ENCODE measurements at places on chromosomes 1 and 21.

- DNase-seq: no peak
Measured at GRCh38 chr1:9160079-9160717, 31.3 kb upstream of the GPR157 start.

- no peak for DNase-seq
Measured at GRCh38 chr21:28174701-28175100, 818.0 kb downstream of the LTN1 start.

DNA sequence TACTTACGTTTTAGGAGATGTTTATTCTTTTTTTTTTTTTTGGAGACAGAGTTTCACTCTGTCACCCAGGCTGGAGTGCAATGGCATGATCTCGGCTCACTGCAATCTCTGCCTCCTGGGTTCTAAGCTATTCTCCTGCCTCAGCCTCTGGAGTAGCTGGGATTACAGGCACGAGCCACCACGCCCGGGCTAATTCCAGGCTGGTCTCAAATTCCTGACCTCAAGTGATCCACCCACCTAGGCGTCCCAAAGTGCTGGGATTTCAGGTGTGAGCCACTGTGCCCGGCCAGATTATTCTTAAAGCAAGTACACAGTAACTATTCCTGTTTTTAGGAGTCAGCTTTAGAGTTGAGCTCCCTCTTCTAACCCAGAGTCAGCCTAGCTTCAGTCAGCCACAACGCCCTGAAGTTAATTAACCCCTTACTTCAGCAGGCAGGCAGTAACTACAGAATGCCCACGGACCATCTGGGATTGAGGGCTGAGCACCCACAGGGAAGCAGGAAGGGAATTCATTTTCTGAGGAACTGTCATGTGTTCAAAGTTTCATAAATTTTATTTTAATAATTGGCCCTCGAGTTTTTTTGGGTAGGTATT is 5.3 kb upstream of the ID3 start:
- peak; percentile 46 for DNase-seq

DNA sequence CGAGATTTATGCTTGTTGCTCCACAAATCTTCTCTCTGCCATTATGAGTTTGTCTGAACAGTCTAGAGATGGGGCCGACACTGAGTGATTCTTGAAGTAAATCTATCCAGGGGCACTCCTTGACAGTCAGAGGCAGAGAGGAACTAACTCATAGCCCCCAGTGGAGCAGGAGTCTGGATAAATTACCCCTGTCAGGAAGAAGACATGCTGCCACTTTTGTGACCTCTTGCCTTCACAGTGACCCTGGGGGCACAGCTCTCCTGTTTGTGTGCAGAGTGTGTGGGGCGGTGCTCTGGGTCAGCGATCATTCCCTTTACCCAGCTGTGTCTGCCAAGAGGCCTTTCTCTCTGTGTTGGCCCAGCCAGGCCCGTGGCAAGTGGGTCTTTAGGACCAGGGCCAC is 29.5 kb downstream of the PEX14 start:
- peak; percentile 43 for DNase-seq

GRCh38 chr1:154014154-154014907 is 23.8 kb downstream of the RPS27 start:
- DNase-seq: no peak

DNA sequence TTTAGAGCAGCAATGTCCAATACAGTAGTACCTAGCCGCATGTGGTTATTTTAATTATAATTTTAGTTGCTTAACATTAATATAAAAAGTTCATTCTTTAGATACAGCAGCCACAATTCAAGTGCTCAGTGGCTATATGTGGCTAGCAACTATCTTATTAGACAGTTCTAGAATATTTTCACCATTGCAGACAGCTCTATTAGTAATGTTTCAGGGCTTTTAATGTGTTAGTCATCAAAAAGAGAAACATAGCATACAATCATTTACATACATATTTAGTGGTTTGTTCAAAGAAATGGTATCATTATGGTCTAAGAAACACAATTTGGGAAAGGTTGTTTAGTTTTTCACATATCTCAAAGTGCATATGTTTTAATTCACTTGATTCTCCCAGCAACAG is 66.6 kb upstream of the DYNLT5 start:
- DNase-seq: no peak

- DNase-seq: no peak
Measured at GRCh38 chr1:12019858-12020509, 686 bp downstream of the MIIP start.

DNA sequence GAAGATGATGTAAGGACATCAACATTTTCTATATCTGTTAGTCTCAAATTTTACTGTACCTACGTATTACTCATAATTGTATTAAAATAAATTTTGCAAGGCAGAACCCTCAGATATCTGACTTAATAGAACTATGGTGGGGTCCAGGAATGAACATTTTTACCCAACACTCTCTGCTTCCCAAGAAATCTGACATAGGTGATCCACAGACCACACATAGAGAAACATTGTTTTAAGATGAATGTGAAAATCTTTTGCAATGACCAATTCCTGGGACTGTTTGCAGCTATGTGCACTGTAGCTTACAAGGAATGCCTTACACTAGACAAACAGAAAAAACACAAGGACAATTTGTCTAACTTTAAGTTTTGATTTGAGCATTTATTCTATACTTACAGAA is 645.6 kb upstream of the ADGRL2 start:
- no peak for DNase-seq

- DNase-seq: no peak
Measured at GRCh38 chr1:2480236-2480985, 4.3 kb downstream of the PLCH2 start.

- DNase-seq: no peak
Measured at GRCh38 chr1:150965605-150966004, 9.0 kb downstream of the CERS2 start.

- DNase-seq: no peak
Measured at GRCh38 chr1:70675737-70676156, 264.7 kb downstream of the CTH start.

GRCh38 chr1:209172286-209172685 is 411.2 kb upstream of the CAMK1G start:
- DNase-seq: no peak

DNA sequence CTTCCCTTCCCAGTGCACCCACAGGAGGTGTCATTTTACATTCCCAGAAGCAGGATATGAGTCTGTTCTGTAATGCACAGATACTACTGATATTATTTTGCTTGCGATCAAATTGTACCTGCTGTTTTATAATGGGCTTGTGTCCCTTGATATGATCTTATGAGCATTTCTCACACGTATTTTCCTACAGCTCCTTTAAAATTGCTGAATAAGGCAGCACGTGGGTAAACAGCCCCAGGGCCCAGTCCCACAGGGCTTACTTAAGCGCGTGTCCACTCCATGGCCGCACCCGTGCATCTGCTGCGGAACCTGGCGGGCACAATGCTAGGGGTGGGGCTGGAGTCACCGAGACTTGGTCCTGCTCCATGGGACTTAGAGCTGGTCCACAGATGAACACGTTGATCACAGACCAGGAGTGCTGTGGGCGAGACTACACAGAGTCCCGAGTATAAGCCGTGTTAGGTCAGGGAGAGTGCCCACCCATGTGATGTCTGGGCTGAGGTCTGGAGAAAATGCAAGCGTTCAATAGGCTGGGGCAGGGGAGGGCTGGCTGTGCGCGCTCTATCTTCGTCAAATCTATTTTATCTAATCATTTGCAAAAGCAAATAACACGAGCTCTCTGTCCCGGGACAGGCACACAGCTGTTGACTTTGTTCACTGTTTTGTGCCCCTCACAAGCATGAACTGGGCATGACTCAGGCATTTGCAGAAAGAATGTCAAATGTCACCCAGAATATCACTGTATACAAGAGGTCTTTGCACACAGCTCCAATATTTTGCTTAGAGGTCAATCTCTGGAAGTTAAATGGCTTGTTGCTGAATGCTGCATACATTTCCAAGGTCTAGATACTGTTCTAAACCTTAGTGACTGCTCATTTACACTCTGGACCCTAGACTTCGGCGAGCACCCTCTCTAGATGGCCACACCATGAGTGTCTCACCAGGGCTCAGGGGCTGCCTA is 119.3 kb downstream of the CRYAA start:
- DNase-seq: no peak

DNA sequence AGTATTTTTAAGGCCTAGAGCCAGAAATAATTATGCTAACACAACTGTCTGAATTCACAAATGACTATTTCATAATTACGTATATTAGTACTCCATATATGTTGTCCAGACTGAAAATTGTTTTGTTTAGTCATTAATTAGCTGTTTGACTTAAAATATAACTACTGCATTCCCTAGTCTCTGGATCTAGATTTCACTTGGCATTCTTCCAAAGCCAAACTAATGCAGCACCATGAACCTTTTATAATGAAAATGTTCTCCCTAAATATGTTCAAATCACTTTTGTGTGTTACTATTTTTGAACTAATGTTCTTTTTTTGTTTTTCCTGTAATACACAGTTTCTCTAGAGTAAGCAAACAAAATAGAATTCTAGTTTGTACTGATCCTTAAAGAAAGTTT is 46.1 kb downstream of the CAMTA1 start:
- no peak for DNase-seq

GRCh38 chr21:37971390-37971950 is 55.2 kb upstream of the KCNJ6 start:
- no peak for DNase-seq

DNA sequence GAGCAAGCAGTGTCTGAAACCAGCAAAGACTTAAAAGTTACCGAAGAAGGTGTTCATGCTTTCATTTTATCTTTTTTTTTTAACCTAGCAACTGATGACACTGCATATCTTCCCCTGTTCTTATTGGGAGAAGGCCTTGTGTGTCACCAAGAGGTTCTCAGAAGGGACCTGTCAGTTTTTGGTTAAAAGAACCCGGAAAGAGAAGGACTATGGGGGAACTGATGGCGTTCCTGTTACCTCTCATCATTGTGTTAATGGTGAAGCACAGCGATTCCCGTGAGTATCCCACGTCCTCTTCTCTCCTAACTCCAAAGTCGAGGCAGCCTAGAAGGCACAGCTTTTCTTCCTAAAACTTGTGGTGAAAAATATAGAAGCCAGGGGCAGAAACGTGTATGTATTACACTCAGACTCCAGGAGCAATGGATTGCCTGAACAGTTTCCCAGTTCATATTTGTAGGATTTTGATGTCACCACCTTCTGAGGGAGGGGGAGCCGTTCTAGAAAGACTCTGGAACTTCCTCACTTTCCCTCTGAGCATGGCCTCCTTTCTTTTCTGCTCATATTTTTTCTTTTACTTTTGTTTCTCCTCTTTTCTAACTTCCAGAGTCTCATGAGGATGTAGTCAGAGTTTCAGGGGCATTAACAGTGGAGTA is at the start of gene MR1:
MR1 (plus strand) TSS at position 185 of the 653 bp plus-strand sequence; CDS start at position 210, 25 bp downstream.
- peak; percentile 59 for DNase-seq

DNA sequence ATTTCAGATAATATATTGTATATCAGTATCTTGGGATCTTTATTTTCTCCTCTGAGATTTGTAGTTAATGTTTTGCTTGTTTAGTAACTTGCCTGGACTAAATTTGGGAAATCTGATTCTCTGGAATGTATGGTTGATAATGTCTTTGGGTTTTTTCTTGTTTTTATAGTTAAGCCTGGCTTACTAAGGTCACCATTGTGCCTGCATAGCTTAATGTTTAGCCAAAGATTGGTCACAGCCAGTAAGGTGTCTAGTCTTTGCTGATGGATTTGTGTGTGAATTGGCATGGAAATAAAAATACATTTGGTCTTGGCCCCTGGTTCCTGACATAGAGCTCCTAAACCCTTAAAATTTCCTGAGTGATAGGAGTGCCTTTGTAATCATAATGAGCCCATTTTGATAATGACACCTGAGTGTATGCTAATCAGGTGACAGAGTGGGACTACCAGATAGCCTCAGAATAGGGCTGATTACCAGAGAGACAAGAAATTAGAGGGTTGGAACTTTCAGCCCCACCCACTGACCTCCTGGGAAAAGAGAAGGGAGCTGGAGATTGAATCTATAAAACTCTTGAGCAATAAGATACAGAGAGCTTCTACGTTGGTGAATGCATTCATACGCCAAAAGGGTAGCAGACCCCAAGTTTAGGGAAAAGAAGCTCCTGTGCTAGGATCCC is 47.9 kb upstream of the NUF2 start:
- peak; percentile 3 for DNase-seq

GRCh38 chr21:39855595-39855994 is 11.6 kb upstream of the PCP4 start:
- no peak for DNase-seq

GRCh38 chr1:158818560-158818959 is 12.6 kb upstream of the MNDA start:
- no peak for DNase-seq

DNA sequence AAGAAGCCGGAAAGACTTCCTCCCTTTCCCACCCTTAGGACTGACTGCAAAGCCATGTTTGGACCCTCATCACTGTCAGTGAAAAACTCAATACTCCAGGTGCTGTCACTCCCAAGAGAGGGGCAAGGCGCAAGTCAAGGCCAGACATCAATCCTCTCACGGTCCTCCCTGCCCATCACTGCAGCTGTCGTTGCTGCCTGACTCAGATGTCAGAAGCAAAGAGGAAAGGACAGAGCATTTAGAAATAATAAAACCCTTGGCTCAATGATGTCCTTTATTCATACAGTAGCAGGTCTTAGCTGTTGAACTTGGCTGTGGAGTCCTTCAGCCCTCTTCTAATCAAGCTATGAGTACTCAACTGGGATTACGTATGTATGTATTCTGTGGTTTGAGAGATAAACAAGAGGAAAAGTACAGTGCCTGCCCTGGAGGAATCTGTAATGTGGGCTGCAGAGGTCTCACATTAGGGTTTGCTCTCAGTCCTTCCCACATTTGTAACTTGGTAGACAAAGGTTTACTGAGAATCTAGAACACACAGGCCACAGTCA is 13.5 kb downstream of the SUSD4 start:
- no peak for DNase-seq

- no peak for DNase-seq
Measured at GRCh38 chr1:178168536-178168935, 74.6 kb downstream of the RASAL2 start.

DNA sequence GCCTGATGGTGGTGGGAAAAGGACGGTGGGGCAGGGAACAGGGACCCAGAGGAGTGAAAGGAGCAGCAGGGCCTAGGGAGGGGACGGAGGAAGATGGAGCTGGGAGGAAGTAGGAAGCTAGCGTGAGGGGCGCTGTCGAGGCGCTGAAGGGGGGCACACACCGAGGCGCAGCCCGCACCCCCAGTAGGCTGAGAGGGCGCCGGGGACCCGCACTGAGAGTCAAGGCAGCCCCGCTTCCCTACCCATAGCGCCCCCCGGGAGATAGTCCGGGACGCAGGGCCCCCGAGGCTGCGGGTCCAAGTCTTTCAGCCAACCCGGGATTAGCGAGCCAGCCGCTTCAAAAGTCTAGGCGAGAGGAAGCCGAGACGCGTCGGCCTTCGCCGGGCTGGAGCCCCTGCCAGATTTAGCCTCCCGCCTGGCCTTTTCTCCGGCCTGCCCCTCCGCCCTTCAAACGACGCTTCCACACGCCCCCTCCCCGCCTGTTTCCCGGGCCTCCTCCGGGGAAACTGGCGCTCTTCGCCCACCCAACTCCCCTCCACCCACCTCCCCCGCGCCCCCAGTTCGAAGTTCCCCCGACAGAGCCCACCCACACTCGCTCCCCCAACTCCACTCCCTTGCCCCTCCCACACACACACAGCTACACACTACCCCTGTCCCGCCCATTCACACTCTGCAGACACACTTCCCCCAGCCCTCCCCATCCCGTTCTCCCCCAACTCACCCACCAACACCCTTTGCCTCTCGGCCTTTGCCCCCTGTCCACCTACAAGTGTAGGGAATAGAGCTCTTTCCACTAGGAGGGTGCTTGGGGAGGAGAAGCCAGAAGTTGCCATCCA is 7.8 kb upstream of the PROX1 start:
- peak; percentile 69 for DNase-seq
